ENCODE measurements at places on chromosomes 12 and 14.
A peak's percentile ranks its signal among the peaks of the same experiment; 100 is the strongest.

DNA sequence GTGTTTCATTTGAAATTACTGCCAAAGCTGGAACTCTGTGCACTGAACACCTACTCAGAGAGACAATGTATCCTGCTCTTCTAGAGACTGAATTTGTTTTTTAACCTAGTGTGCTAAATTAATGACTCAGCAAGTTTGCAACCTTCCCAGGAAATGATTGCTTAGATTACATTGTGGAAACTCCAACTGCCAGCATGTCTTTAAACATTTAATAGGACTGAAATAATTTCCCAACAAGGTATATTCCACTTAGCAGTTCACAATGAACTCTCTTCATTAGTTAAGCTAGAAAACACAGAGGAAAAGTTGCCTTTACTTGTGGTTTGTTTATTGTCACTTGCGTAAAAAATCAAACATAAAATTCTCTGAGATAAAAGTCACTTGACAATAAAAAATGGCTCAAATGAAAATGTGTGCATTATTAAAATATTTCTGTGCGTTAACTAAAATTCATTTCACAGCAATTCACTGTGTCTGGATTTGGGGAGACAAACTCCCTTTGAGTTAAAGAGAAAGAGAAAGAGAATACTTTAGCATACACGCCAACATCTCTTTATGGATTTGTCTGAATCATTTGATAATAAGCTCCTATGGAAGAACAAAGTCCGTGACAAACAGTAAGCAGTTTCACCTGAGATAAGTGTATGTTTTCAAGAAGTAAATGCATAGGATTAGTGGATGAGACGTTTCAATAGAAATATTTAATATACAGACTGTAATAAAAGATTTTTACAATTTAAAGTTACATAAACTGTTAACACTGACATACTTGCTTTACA lies 284.0 kb downstream of the PRKD1 start:
- DNase-seq, result no peak

DNA sequence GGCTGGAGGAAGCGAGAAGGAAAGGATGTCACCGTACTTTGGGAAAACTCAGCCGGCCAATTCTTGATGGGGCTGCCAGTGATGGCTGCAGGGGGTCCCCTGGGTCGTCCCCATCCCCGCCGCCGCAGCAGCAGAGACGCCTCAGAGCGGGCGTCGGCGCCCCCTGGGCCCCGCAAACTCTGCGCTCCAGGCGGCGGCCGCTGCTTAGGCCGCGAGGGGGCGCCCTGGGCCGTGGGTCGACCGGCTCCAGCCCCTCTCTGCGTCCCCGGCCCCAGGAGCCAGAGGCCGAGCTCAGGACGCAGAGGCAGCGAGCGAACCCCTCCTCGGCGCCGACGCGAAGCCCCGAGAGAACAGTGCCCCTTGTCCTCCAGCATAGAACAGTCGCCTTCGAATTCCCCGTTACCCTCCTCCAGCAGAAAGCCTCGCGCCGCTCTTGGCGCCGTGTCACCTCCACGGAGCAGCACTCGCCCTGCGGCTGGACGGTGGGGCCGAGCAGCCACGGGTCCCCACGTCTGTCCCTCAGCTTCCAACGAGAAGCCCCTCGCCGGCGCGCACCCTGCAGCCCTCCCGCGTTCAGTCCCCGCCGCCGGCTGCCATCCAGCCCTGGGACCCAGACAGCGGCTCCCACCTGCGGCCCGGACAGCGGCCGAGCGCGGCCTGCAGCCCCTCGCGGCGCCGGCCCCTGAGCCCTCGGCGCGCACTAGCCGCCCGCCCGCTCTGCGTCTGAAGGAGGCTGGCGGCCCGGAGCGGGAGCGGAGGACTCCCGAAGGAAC lies 106.6 kb downstream of the PRICKLE1 start:
- no peak for DNase-seq

GRCh38 chr14:54676812-54677708 lies 110.1 kb downstream of the SAMD4A start:
- DNase-seq, result peak; percentile 78

DNA sequence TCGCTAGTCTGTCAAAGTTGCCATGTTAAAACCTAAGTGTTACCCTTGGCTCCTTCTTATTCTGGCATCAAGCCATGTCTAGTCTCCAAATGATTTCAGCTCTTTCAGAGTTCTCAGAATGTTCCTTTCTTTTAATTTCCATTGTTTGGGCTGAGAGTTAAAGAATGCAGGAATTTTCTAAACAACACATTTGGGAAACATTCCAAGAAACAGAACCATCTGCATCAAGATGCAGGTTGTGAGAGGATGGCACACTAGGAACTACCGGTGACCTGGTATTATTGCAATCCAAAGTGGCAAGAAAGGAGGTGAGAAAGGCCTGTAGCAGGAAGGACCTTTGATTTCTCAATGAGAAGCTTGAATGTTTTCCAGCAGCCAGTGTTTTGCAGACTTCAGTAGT lies 30.1 kb downstream of the SLC35F4 start:
- DNase-seq, result no peak

DNA sequence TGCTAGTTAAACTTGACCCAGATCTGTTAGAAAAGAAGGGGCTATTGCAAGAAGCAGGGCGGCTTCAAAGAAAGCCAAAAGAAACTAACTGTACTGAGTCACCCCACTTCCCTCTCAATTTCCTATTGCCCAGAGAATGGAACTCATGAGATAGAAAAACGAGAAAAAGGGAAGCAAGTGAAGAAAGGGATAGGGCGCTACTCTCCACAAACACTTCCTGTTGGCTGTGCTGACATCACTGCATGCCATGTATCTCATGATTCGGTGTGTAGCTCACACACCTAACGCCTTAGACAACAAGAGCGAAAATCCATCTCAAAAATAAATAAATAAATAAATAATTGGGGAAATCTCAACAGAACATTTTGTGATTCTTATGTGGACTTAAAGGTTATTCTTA lies 13.0 kb upstream of the P2RX4 start:
- no peak for DNase-seq

Data from iPS DF 19.7 (cell line).